ENCODE measurements at places on chromosomes 7 and 10.

- no peak for DNase-seq
Measured at GRCh38 chr7:151793531-151793951, 83.4 kb downstream of the PRKAG2 start.

GRCh38 chr7:43756368-43757072, 2.0 kb upstream of the BLVRA start:
- DNase-seq: no peak

DNA sequence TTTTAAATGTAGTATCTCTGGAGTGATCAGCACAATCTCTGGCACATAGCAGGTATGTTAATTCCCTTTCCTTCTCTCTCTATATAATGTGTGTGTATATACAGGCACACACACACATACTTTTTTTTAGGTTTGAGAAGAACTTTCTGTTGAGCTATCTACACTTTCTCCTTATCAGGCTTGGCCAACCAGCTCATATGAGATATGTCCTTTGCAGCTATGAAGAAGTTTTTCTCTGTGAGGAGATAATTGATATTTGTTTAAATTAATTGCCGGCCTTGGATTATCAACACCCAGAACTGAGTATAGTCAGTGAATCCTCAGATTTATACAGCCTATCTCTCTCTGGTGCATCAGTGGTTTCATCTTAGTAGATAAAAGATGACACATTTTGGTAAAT, 2.3 kb upstream of the MCU start:
- no peak for DNase-seq

- DNase-seq: no peak
Measured at GRCh38 chr10:103476046-103476768, 2.8 kb downstream of the CALHM3 start.

DNA sequence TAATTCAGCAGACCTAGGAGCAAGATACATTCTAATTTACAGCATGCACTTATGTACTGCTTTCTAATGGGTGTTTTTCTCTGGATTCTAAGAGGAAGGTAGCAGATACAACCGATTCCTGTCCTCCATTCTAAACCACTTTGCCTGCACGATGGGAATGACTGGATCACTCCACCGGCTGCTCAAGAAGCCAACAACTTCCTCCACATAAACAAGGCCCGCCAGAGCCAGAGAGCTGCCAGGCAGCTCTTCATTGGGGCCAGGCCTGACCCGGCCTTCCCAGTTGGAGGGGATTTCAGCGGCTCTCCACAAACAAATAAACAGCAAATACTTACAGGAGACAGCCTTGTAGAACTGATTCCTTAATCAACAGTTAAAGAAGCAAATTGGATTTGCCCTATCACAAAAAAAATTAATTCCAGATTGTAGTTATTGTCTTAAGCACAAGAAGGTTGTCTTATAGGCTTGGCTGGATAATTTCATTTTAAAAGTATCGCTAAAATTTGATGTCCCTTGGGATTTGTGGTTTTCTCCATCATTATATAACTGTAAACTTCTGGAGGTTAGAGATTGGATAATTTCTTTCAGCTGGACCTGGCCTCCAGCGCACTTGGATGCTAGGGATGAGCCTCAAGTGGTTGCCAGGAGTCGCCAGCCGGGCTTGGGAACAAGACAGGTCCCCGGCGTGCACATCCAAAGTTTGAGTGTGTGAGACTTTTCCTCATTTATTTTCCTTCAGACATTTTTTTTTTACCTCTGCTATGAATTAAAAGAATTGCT, 20.9 kb downstream of the EBF3 start:
- no peak for DNase-seq

DNA sequence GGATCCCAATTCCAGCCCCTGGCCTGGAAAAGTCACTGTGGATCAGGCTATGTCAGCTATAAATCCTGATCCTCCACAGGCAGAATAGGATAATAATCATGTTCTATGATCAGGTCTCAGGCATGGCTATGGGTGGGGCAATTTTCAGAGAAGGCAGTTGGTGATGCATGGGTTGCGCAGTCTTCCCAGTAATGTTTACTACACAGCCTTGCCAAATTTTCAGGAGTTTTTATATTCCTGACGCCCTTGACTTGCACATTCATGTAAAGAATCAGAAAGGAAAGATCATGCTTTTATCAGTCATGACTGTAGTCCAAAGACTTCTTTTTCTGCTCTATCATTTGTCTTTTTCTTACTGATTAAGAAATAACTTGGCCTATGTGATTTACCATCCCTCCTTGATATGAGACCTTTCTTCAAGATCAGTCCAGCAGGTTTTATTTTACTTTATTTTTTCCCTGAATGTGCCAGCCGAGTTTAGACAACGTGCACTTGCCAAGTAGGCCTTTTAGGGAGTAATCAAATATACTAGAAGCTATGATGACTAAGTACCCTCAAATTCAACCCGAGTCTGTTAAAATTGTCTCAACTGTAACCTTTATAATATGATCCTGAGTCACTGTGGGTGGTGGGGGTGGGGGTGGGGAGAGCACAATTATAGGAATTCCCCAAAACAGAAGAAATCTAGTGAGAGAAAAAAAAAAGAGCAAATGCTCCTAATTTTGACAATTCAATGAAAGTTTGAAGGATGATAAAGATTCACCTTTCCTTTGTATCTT, 31.9 kb downstream of the ARL4A start:
- DNase-seq: no peak

GRCh38 chr7:27438881-27439589, 196.4 kb downstream of the EVX1 start:
- no peak for DNase-seq

GRCh38 chr7:116802746-116803152, 59.6 kb upstream of the CAPZA2 start:
- no peak for DNase-seq

- no peak for DNase-seq
Measured at GRCh38 chr10:132184816-132185593, 1.7 kb upstream of the DPYSL4 start.

DNA sequence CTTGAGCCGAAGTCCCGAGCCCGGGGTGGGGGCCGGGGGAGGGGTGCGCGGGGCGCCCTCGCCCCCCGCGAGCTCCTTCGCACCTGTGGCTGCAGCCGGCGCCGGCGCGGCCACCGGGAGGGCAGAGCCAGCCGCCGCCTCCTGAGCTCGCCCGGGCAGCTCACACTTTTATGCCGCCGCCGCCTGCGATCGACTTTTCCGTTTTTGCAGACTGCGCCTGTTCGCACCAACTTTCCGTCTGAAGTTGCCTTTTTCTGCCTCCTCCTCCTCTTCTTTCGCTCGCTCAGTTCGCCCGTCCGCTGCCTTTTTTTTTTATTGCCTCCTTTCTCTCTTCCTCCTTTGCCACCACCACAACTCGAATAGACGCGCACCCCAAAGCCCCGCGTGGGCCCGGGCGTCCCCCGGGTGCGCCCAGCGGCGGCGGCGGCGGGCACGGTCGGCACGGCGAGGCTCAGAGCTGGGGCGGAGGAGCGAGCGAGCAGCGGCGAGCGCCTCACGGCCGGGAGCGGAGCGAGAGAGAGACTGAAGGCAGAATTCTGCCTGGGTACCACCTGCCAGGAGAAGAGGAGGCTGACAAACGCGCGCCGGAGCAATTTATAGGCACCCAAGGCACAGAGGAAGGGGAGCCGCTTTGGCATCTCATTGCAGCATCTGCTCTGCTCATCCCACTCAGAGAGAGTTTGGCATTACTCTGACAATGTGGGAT, at the start of gene C1QL3:
Gene C1QL3, minus strand, starts transcription at position 569 of the 706 bp plus-strand sequence. CDS start 814 bp downstream, outside the sequence.
- DNase-seq: no peak

- no peak for DNase-seq
Measured at GRCh38 chr10:66717231-66717981, 208.4 kb upstream of the LRRTM3 start.

DNA sequence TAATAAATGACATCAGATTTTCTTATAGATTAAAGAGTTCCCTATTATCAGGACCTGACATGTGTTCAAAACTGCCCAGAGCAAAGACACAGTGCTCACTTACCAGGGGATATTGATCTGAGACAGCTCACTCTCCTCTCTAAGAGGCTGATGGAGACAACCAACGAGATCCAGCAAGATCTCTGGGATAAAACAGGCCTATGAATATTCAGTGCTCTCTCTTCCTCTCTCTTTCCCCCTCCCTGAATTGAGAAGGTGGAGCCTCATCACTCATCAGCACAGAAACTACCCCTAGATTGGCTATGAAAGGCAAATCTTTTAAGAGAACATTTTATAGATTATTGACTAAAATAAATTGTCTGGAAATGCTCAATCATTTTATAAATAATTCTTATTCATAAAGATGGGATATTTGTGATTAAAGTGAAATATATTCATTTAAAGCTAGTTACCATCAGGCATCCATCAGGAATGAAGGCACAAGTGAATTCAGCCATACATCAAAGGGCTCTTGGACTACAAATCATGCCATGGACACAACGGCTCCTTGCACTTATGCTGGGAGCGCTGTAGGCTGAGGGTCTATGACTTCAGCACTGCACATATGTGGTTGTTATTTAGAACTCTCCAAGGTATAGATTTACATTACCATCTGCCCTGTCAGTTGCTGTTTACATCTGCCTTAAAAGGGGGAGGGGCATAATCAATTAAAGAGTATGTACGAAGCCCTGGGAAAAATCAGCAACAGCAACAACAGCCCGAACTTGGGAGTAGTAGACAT, 3.4 kb upstream of the PPP1R17 start:
- DNase-seq: no peak

DNA sequence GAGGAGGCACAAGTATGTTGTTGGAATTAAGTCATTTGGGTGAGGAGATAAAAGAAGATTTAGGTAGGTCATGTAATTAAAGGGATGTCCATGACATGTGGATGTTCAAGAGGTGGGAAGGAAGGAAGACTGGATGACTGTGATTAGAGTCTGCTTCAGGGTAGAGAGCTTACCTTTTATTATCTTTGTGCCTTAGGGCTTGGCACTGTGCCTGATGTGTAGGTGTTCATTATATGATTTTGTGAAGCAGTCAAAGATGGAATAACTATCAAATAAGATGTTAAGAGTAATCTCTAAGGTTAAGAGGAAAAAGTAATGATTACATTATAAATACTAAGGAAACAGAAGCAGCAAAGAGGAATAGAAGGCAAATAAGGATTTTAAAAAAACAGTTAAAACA, 97.8 kb downstream of the CDK14 start:
- no peak for DNase-seq

GRCh38 chr7:41832941-41833340, 130.1 kb upstream of the INHBA start:
- DNase-seq: no peak

- no peak for DNase-seq
Measured at GRCh38 chr10:24556126-24556749, 167.4 kb downstream of the ARHGAP21 start.

DNA sequence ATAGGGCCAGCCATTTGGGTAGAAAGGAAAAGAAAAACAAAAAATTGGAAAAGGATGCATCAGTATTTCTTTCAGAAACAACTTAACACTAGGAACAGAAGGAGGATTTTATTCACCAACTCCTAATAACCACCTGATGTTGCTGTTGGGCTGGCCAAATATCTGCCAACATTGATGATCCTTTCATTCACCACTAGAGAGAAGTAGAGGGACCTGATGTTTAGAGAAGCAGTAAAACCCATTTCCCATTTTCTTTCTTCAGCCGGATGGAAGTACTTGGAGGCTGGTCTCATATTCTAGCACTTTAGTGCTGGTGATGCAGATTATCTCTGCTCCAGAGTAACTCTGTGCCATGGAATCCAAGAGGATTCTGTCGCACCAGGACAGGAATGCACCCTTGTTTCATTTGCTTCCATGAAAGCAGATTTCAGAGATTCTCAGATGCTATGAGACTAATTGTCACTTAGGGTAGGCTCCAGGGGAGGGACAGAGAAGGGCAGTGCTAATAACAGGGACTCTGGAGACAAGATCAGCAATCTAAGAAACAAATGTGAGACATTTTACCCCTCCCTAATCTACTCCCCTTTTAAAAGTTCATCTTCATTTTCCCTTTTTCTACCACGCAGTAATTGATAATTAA, 3.1 kb downstream of the KLLN start:
- DNase-seq: no peak

DNA sequence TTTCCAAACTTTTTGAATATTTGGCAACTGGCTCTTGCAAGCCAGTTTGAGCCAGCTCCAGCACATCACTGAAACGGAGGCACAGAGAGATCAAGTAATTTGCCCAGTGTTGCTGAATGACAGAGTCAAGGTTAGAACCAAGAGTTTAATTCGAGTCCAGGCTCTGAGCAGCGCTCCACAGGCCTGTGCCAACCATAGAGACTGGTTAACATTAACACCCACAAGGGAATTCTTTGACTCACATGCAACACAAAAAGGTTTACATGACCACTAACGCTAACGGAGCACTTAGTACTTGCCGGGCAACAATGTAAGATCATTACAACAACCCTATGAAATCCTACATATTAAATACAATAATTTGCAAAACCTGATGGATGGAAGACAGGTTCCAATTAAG, 1.5 kb downstream of the RGS10 start:
- DNase-seq: no peak

- DNase-seq: no peak
Measured at GRCh38 chr7:22896917-22897316, 74.3 kb upstream of the TOMM7 start.

DNA sequence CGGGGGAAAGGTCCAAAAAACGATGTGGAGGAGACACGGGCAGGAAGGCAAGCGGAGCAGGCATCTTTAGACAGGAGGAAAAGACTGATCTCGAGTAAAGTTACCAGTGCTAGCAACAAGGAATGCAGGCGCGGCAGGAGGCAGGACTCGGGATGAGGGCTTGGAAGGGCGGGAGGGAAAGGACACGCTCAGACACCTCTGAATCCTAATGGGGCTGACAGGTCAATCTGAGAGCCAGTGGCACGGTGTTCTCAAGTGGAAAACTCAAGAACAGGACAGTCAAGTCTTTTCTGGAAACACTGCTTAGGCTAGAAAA, 155.3 kb upstream of the COBL start:
- no peak for DNase-seq

DNA sequence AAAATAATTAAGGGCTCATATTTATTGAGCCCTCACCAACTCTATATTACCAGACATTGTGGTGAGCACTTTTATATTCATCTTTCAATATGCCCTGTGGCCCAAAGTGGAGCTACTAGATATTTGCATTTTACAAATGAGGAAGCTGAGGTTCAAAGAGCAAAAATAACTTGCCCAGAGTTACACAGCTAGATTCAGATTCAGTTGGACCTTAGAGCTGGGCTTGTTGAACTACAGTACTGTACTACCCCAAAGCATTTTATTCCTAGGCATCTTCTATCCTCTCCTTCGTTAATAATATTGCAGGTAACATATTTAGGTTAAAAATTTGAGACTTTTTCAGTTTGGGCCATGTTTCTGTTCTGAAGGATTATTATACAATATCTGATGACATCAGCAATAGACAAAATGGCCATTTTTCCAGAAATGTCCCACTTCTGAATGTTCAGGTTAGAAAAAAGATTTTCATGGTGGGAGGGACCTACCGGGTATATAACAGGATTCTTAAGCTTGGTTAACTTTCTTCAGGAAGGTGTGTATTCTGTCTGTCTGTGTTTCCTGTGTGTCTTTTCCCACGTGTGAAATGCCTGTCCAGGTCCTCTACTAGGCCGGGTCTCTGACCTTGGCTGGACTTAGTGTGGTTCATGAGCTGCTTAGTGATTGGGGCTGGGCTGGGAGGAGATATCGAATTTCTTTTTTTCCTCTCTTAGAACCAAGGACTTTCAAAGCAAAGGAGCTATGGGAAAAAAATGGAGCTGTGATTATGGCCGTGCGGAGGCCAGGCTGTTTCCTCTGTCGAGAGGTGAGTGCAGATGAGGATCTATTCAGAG, 13.6 kb downstream of the PRXL2A start:
- no peak for DNase-seq

Measured in stimulated activated CD8-positive, alpha-beta memory T cell treated with anti-CD3 and anti-CD28 coated beads, Interleukin-7, amount 100 ng/mL, for 24 hours (primary cell).